PC-9 (cell line): ENCODE measurements at places on chromosomes 13 and 19. TPM values are rescaled to one million over a fixed set of nuclear protein-coding genes. Genes with fewer than 3 reads are reported as not detected.
A peak's percentile ranks its signal among the peaks of the same experiment; 100 is the strongest.

Gene GCDH
- 23.2 and 27.8 TPM in 2 replicates for total RNA-seq

- H3K4me1 ChIP-seq = no peaks in the 10 kb centered on the region
- H3K27me3 ChIP-seq = no peaks in the 10 kb centered on the region
- H3K36me3 ChIP-seq = no peaks in the 10 kb centered on the region
- no peak overlapping the region for H3K4me3 ChIP-seq
- no peak for DNase-seq
These were observed 12.9 kb downstream of the PIP5K1C start for GRCh38 chr19:3687393-3687773.

DNA sequence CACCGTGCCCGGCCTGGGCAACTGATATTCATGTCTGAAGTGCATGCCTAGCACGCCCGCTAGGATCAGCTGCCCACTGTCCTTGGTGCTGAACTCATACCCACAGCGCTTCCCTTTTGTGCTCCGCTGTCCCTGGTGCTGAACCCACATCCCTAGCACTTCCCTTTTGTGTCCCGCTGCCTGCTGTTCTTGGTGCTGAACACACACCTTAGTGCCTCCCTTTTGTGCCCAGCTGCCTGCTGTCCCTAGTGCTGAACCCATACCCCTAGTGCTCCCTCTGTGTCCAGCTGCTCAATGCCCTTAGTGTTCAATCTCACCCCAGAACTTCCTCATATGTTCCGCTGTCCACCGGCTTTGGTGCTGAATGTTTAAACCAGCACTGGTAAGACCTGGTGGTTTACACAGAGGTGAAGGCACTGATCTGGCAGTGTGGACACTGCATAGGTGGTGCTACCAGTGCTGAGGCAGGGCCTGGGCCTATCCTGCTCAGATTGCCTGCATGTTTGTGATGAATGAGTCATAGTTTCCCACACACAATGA, 26.3 kb upstream of the SIGLEC11 start:
- peaks cover 7% of the 10 kb centered on the region; the same call in 1 of the 2 replicates for H3K36me3 ChIP-seq
- no peak overlapping the region for H3K27ac ChIP-seq
- peak; percentile 69 for DNase-seq
- H3K4me1 ChIP-seq = no peaks in the 10 kb centered on the region
- no peak overlapping the region for H3K4me3 ChIP-seq
- H3K27me3 ChIP-seq = no peaks in the 10 kb centered on the region

Gene WASF3
- total RNA-seq = 0.20 and 0.31 TPM in 2 replicates

DNA sequence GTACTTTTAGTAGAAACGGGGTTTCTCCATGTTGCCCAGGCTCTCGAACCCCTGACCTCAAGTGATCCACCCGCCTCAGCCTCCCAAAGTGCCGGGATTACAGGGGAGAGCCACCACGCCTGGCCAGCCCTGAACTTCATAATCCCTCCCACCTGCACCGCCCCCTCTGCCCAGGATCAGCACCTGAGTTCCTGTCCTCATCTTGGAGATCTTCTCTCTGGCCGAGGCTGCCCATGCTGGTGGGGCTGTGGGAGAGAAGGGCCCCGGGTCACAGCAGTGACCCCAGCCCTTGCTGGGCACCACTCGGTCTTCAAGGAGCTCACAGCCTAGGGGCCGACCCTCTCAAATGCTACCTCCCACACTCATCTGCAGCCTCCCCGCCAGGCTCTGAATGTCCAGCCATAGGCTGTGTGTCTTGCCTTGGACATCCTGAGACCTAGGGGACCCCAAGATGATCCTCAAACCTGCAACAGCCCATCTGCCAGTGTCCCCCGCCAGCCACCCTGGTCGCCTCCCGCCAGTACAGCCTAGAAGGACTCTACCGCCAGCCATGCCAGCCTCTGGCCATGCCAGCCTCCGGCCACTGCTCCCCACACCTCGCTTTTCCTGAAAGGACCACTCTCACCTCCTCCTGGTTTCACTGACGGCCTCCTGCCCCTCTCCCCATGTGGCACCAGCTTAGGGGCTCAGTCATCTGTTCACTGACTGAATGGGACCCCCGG, 1.5 kb downstream of the ATP8B3 start:
- H3K4me1 ChIP-seq = peaks cover 4% of the 10 kb centered on the region; the same call in 1 of the 2 replicates
- DNase-seq = no peak
- no peak overlapping the region for H3K4me3 ChIP-seq
- H3K27me3 ChIP-seq = no peaks in the 10 kb centered on the region
- no peaks in the 10 kb centered on the region for H3K36me3 ChIP-seq

Gene CYP4F12
- 5.7 and 8.1 TPM in 2 replicates for total RNA-seq

- no peak for DNase-seq
- H3K4me3 ChIP-seq = no peak overlapping the region
- H3K27me3 ChIP-seq = no peaks in the 10 kb centered on the region
- no peak overlapping the region for H3K27ac ChIP-seq
- no peaks in the 10 kb centered on the region for H3K36me3 ChIP-seq
These were observed 10.8 kb downstream of the ALOX5AP start for GRCh38 chr13:30745906-30746686.

- no peaks in the 10 kb centered on the region for H3K36me3 ChIP-seq
- DNase-seq = no peak
- H3K4me3 ChIP-seq = no peak overlapping the region
- no peaks in the 10 kb centered on the region for H3K27me3 ChIP-seq
- no peaks in the 10 kb centered on the region for H3K4me1 ChIP-seq
These were observed 11.9 kb downstream of the KLC3 start for GRCh38 chr19:45352471-45352870.

GRCh38 chr13:110343241-110343865, 36.3 kb downstream of the COL4A2 start:
- peak overlapping the region; percentile 55 for H3K27ac ChIP-seq
- H3K4me3 ChIP-seq = no peak overlapping the region
- H3K27me3 ChIP-seq = no peaks in the 10 kb centered on the region
- H3K36me3 ChIP-seq = no peaks in the 10 kb centered on the region
- peak; percentile 94 for DNase-seq

DNA sequence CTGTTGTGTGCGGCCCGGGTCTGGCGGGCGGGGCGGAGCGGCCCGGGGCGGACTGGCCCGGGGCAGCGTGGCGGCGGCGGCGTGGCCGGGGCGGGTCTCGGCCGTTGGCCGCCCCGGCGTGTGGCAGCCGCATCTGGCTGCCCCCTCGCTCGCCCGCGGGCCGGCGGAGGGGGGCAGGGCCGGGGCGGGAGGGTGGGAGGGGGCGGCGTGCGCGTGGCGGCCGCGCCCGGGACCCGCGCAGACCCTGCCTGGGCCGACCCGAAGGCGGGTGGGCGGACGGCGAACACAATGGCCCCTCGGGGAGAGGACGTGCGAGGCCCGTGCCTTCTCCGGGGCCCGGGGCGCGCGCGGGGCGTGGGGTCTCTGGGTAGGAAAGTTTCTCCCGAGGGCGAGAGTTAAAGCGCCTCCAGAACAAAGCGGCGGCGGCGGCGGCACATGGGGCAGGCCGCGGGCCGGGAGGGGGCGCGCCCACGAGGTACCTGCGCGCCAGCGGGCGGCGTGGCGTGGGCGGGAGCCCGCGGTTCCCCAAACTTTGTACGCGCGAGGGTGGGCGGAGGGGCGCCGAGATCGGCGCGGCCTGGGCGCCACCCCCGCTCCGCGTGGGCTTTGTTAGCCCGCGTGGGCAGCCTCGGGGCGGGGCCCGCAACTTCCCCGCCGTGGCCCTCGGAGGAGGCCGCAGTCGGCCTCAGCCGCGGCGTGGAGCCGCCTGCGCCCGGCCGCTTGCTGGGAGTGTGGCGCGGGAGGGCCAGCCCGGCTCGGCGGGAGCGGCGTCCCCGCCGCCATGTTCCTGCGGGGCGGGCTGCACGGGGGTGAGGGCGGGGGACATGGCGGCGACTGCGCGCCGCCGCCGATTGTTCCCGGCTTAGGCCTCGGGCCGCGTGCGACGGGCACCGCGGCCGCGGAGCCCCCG, 764 bp downstream of the MIR17HG start:
- peak overlapping the region; percentile 99; the same call in 1 of the 2 replicates for H3K4me3 ChIP-seq
- no peaks in the 10 kb centered on the region for H3K27me3 ChIP-seq
- H3K36me3 ChIP-seq = peaks cover 40% of the 10 kb centered on the region

GRCh38 chr13:59951011-59951410, 212.7 kb downstream of the DIAPH3 start:
- no peak overlapping the region for H3K4me3 ChIP-seq
- no peaks in the 10 kb centered on the region for H3K4me1 ChIP-seq
- DNase-seq = no peak
- H3K27me3 ChIP-seq = no peaks in the 10 kb centered on the region

- no peak overlapping the region for H3K27ac ChIP-seq
- H3K4me1 ChIP-seq = no peaks in the 10 kb centered on the region
- H3K36me3 ChIP-seq = no peaks in the 10 kb centered on the region
- no peak for DNase-seq
- no peaks in the 10 kb centered on the region for H3K27me3 ChIP-seq
These were observed 35.8 kb downstream of the LATS2 start for GRCh38 chr13:21025539-21025938.

Gene SLC15A1
- 0.55 and 0.65 TPM in 2 replicates for total RNA-seq

DNA sequence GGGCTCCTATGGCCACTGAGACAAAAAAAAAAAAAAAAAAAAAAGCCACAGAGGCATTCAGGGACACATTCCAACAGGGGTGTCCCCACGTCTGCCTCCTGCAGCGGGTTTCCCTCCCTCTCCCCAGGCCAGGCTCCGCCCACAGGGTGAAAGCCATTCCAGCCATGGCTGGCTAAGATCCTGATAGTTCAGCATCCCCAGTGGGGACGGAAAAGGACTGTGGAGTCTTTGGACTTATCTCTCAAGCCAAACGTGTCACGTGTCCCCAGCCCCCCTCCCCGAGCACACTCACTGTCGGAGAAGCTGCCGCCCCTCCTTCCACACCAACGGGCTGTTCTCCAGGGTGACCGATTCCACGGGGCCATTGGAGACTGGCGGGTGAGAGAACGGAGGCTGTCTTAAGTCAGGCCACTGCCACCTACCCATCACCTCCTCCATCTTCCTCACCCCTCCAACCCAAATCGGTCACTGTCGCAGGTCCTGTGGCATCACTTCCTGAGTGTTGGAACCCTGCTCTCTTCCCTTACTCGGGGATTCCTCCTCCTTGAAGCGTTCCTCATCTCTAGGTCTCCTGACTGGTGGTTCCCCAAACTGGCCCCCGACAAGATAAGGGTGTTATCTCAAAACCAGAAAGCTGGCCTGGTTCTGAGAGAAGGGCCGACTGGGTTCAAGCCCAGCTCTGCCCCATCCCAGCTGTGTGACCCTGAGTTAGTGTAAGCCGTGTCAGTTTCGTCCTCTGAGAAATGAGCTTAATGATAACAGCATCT, 9.1 kb upstream of the FKRP start:
- H3K27ac ChIP-seq = no peak overlapping the region
- H3K36me3 ChIP-seq = peaks cover 36% of the 10 kb centered on the region
- H3K4me1 ChIP-seq = peaks cover 38% of the 10 kb centered on the region
- H3K27me3 ChIP-seq = no peaks in the 10 kb centered on the region

- no peak for DNase-seq
- H3K4me3 ChIP-seq = peak overlapping the region; percentile 16; the same call in 1 of the 2 replicates
- H3K4me1 ChIP-seq = peaks cover 58% of the 10 kb centered on the region
These were observed 2.2 kb downstream of the CXCL17 start for GRCh38 chr19:42440357-42441048.

- H3K4me3 ChIP-seq = no peak overlapping the region
- no peak overlapping the region for H3K27ac ChIP-seq
- no peak for DNase-seq
- no peaks in the 10 kb centered on the region for H3K27me3 ChIP-seq
- no peaks in the 10 kb centered on the region for H3K4me1 ChIP-seq
These were observed 1358.5 kb upstream of the PCDH9 start for GRCh38 chr13:68588623-68589022.
